Cerebellar nuclear complex (tissue), 1 donor: ENCODE measurements at places on chromosomes 13 and 19.

- no peak for DNase-seq
Observed at GRCh38 chr13:30145709-30146367, 161.5 kb downstream of the KATNAL1 start.

DNA sequence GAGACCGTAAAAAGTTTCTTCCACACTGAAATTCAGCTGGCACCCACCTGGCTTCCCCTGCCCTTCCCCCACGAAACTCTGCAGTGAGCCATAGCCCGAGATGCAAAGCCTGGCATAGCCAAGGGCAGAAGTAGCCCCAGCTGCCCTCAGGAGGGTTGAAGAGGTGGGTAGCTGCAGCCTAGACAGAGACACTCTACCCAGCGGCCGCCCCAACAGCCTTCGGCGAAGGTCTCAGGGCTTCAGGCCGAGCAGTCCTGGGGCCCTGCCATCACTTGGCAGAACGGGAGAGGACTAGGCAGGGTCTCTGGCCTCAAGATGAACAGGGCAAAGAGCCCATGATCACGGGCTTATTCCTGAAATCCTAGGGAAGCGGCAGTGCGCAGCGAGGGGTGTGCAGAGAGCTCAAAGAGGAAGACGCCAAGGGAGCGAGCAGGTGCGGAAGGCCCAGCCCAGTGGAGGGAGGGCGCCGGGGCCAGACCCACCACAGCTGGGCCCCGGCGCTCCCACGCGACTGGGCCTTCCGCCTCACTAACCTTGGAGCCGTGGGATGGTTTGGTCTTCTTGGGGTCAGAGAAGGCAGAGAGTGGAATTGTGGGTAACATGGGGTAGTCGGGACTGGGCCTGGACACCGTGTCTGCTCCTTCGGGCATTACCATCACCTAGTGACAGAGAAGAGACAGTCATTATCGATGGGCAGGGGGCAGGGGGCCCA, 53.2 kb downstream of the MLLT1 start:
- no peak for DNase-seq

DNA sequence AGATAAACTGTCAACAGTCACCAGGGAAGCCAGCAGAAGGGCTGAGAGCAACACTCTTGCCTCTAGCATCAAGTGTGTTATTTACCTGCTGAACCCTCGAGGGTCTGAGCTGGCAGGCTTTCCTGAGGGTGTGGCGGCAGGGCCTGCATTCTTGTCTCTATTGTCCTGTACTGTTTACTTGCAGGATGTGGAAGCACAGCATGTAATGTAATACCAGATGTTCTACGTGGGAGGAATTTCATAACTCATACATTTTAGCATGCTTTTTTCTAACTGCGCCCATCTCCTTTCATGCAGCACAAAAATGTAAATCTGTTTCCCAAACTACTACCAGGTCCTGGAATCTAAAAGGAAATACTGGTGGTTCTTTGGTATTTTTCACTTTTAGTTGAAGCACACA, 153.1 kb downstream of the RGCC start:
- DNase-seq = no peak

DNA sequence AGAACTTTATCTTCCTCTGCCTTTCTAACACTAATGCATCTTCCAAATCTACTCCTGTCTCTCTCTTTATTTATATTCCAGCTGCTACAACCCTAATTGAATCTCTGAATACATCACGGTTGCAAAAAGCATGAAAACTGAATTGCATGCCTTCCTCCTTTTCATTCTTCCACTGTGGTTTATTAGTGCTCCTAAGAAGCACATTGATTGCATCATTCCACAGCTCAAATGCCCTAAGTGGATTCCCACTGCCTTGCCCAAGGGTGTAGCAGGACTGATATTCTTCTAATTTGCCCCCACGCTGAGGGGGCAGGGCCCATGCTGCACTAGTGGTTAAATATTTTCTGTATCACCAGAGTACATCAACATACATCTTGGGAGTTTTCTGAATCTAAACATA, 640.8 kb downstream of the EFNB2 start:
- no peak for DNase-seq

DNA sequence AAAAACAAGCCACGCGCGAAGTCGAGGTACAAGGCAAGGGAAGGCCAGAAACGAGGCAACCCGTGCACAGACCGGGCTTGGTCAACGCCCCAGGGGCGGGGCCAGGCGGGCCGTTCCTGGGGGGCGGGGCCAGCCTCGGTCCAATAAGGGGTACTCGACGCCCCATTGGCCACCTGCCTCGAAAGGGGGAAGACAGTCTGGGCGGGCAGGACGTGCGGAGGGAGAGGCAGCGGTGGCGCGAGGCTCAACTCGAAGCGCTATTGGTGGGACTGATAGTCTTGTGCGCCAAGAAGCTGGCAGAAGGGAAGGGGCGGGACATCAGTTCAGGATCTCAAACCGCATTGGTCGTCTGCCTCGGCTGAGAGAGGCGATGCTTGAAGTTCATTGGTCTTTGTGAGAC, at the start of gene LYPD4:
TSS of gene LYPD4 (minus strand) at position 83 of the 400 bp plus-strand sequence. CDS start 5,398 bp downstream, outside the sequence.
- no peak for DNase-seq

DNA sequence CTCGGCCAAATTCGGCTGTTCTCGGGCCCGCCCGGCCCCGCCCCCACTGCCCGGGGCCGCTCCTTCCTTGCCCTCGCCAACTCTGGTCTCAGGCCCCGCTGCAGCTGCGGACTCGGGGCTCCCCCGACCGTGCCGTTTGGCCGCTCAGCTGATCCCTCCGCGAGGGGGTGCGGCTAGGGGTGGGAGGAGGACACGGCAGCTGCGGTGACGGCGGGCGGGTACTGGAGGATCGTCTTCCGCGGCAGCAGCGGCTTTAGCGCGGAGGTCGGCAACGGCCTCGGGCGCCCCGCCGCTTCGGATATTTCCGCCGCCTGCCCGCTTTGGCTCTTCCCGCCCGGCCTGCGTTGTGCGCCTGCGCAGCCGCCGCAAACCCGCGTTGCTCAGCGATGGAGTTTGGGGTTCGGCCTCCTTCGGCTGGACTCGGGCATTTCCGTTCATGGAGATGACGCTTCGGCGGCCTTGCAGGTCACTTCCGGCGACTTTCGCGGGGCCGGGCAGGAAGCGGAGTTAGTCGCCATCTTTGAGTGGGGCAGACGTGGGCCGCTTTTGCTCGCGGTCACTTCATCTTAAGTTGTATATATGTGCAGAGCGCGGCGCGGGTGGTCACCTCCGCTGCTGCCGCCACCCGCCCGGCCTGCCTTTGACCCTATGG, 338 bp upstream of the UBE2M start:
- no peak for DNase-seq

GRCh38 chr13:23922005-23922932, 25.0 kb upstream of the C1QTNF9B start:
- DNase-seq = no peak

- no peak for DNase-seq
Observed at GRCh38 chr13:99311748-99312492, 4.7 kb upstream of the GPR183 start.

GRCh38 chr13:29522044-29522685, 73.3 kb downstream of the SLC7A1 start:
- DNase-seq = no peak

GRCh38 chr19:51354742-51355148, 11.4 kb downstream of the ETFB start:
- DNase-seq = no peak

DNA sequence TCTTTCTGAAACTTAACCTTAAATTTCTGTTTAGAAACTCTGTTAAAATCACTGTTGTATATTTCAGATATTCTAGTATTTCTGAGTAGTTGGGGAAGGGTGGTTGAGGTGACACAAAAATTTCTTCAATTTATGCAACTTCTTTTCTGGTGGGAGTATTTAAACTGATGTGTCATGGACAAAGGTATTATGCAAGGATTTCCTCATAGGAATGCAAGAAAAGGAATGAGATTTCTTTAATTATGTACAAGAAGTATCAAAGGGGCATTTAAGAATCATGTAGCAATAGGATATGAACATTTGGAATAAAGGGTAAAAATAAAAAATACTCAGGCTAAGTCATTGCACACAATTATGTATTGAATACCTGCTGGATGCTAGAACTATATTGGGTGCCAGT, 575.8 kb upstream of the KLF12 start:
- no peak for DNase-seq

DNA sequence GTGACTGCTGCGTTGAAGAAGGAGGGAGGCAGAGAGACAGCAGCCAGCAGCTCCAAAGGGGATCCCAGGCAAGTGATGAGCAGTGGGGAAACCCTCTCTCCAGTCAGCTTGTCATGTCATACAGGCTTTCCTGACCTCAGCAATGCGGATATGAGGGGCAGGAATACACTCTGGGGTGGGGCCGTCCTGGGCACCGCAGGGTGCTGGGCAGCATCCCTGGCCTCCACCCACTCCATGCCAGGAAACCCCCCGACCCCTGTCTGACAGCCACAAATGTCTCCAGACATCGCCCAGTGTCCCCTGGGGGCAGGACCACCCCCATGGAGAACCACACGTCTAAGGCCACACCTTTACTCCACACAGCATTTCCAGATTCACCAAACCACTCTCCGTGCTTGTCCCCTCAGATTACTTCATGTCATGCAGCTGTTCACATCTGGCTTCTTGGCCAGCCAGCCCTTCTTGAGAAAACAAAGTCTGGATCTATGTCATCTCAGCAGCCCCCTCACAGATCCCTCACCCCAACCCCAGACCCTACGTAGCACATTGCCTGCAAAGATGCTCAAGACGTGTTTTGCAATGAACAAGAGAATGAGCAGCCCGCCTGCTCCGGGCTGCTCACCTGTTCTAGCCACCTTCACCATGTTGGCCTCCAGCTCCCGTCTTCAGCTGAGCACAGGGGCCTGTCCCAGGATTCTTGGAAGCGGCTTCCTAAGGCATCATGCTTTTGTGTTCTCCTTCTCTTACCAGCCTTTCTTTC, 46.5 kb downstream of the RFX2 start:
- no peak for DNase-seq

DNA sequence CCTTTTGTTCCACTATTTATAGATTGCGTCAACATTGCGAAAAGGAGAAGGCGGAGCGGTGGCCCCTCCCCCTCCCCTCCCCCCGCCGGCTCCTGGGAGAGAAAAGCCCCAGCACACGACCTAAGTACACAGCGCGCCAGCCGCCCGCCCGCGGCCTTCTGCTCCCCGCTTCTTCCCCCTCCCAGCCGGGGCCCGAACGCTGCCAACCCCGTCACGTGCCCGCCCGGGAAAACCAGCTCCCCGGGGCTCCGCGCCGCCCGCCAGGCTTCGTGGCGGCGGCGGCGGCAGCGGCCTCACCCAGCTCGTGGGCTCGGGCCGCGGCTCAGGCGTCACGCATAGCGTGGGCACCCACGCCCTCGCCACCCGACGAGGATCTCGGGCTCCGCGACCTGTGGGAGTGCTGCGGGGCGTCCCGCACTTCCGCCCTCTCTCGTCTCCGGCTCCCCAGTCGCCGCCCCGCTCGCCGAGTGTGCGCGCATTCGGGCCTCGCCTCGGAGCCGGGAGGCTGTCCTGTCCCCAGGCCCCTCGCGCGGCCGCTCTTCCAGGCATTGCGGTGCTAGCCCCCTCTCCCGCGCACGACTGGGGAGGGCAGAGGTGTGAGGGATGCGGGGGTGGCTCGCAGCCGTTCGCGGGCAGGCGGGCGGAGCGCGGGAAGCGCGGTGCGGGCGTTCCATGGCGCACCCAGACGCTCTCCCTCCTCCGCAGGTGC, 110.5 kb downstream of the KCNRG start:
- peak; percentile 57 for DNase-seq

GRCh38 chr13:41565216-41565615, 107.9 kb downstream of the RGCC start:
- no peak for DNase-seq

DNA sequence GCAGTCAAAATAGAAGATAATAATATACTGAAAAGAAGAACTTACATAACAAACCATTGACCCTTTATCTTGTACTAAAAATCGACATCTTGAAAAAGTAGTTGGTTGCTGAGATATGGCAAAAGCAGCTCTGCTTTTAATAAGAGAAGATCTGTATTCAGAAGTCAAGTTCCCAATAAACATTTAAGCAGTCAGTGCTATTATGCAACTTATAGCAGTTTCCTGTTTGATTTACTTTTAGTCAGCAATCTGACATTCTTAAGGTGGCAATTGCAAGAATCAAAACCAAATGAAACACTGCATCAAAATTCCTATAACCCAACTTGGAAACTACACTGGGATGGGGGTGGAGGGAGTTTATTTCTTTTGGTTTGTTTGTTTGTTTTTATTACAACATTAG, 165.5 kb downstream of the TBC1D4 start:
- DNase-seq = no peak

DNA sequence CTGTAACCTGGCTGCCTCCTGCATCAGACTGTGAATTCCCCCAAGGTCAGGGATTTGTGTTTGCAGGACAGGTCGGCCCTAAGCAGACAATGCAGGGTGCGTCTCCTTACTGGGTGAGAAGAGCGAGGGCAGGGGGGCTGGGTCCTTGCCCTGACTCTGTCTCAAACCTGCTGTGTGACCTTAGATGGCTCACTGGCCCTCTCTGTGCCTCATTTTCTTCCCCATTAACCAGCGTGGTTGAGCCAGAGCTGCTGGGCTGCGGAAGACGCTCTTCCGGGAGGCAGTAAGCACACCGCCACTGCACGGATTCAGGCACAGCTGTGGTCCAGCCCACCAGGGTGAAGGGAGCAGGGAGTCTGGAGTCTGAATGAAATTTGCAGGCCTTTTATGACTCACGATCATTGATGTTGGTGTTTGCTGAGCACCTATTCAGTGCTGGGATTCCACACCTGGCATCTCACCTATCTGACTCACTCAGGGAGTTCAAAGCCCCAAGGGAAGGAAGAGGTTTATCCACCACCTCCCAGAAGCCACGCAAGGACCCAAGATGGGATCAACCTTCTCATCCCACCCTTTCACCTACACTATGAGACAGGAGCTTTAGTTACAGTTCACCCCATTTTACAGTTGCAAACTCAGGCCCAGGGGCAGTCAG, 2.5 kb downstream of the AKT1S1 start:
- no peak for DNase-seq

DNA sequence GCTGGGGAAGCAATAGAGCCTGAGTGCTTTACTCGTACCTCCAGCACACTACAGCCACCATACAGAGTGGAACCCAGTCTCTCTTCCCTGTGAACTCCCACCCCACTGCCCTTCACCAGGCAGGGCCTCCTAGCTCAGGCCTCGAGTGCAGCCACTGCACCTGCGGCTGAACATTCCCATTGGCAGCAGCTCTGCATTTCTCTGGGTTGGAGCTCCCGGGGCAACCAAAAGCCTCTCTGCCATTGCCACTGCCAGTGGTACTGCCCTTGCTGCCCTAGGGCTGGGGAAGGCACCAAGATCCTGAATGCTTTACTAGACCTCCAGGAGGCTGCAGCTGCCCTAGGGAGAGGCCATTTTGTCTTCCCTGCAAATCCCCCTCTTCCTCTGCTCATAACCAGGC, 266.8 kb downstream of the TDRD3 start:
- DNase-seq = no peak

GRCh38 chr13:99630269-99630898, 129.1 kb downstream of the TM9SF2 start:
- DNase-seq = no peak

GRCh38 chr13:48904668-48905290, 70.9 kb upstream of the FNDC3A start:
- DNase-seq = no peak

GRCh38 chr13:98877466-98877865, 100.4 kb downstream of the DOCK9 start:
- DNase-seq = no peak

DNA sequence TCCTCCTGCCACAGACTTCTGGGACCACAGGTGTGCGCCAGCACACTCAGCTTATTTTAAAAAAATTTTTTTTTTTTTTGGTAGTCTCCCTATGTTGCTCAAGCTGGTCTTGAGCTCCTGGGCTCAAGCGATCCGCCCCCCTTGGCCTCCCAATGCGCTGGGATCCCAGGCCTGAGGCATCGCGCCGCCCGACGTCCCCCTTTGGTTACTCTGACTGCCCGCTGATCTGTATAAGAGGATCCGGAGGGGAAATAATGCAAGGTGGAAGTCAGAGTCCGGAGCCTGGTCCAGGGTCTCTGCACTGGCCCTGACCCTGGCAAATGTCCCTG, 486 bp upstream of the ZNF805 start:
- no peak for DNase-seq

GRCh38 chr19:42378225-42379215, 11.6 kb downstream of the CNFN start:
- DNase-seq = no peak
